Activated CD4-positive, alpha-beta T cell treated with anti-CD3 and anti-CD28 coated beads, Interleukin-2, amount 50 U/mL, for 24 hours (primary cell): ENCODE measurements at places on chromosomes 2 and 18.

DNA sequence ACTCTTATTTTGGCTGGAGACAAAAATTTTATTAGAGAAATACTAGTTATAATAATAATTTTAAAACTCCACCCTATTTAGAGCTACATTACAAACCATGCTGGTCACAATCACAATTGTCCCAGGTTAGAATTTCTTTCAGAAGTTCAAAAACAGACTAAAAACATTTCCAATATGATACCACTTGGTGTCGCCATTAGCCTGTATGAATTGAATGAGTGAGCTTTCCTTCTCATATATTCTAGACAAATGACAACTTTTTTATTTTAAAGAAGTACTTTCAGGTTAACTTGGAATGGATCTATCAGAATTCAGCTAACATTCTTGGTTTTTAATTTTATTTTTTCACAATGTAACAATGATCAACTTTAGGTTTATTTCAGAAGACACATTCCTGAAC, 48.0 kb downstream of the SERPINB8 start:
- DNase-seq = no peak

DNA sequence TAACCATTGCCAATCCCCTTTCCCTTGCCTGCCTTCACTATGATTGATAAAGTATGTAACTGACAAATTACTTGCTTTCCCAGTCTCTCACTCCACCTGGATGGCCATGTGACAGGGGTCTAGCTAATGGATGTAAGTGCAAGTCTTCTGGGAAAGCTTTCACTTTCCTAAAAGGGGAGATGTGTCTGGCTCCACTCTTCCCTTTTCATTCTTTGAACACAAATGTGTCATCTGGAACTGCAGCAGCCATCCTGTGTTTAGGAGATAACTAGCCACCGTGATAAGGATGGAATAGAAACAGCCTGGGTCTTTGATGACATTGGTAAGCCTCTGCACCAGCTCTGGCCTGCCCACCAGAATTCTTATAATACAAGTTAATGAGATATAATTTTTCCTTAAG, 38.2 kb downstream of the SNRPD1 start:
- DNase-seq = no peak

DNA sequence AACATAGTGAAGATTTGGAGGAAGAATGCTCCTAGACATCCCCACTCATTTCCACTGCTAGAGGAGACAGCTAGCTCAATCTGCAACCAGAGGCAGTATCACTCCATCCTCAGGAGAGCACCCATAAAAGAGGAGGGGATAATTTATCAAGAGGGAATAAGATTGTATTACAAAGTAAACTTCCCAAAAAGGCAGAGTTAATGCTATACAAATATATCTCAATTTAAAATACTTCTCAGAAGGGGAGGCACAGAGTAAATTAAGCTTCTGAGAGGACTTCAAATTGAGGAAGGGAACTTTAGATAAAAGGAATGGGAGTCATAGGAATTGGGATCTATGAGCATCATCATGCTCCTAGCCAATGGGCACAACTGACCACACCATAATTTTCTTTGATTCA, 29.1 kb downstream of the EXOC6B start:
- no peak for DNase-seq

DNA sequence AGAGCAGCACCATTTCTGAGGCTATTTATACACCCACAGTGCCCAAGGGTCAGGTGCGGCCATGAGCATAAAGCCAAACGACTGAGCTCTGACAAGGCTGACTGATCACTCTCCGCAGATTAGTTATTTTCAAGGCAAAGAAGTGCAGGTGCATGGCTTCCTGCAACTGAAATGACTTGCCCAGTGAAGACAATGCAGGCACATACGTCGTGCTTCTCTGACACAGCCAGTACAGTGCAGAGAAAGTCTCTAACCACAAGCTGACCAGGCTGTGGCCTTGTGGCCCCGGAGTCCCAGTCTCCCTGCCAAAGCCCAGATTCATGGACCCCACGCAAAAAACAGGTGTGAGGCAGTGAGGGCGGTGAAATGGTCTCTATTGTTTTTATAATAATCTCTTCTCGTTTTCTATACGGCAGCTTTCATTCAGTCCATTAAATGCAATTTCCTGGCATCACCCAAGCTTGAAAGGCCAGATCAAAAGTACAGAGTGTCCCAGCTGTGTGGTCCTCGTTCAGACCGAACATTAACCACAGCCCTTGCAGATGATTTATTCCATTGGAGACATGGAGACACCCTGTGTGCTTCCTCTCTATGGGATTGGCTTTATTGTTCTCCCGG, 447.0 kb upstream of the ID2 start:
- no peak for DNase-seq

DNA sequence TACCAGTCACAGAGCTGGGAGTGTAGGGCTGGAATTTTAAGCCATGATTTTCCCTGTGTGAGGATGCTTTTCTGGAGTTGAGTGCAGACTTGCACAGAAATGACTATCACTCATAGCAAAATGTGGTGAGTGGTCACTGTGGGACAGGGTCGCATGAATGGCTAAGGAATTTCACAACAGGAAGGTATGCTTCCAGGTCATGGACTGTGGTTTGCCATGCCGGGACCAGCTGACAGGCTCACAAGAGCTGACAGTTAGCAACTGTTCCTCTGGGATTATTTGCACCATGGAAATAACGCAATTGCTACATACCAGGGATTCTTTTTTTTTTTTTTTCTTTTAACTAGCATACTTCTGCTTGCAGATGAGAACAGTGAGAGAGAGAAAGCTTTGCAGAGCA, 3.8 kb upstream of the UXS1 start:
- DNase-seq = no peak

- DNase-seq = no peak
Observed at GRCh38 chr18:45056926-45057325, 376.2 kb downstream of the SETBP1 start.

- DNase-seq = no peak
Observed at GRCh38 chr2:201925056-201925455, 108.6 kb upstream of the FZD7 start.

GRCh38 chr2:132448331-132448730, 31.7 kb downstream of the GPR39 start:
- DNase-seq = no peak

DNA sequence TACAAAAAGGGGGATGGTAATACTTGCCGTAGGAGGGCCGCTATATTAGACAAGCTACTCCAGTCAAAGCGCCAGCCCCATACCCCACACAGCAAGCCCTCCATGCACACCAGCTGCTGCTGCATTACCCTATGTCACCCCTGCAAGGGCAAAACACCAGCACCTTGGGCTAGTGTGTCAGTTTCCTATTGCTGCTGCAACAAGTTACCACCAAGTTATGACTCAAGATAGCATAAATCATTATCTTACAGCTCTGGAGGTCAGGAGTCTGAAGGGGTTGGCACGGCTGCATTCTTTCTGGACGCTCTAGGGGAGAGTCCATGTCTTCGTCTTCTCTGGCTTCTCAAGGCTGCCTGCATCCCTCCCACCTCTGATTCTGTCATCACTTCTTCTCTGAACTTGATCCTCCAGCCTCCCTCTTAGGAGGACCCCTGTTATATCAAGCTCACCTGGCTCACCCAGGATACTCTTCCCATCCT, 88.6 kb upstream of the ACAA2 start:
- no peak for DNase-seq

DNA sequence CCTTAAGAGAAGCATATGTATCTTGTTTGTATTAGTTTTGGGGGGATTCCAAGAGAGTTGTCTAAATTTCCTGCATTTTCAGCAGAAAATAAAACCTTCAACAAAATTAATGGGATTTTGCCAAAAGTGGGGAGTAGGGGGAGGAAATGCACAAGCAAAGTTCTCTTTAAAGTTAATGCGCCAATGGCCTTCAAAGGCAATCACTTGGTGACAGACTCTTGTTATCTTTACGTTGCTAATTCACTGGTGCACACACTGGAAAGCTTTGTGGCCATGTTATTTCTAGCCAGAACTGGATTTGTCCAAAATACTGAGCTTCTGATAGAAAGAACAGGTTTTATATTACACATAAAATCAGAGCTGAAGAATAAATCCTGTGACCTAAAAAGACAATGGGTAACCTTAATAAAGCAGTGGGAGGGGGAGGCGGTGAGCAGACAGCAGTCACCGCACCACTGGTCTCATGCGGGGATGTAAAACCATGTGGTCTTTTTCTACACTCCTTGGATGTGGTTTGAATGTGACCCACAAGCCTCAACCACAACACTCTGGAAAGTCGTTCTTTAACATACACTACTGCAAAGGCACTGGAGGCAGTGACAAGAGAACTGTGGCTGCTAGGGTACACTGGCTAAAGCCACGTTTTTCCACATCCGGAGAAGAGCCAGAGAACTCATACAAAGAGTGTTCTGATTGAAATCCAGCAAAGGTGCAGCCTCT, 176.9 kb upstream of the SMAD7 start:
- DNase-seq = no peak

DNA sequence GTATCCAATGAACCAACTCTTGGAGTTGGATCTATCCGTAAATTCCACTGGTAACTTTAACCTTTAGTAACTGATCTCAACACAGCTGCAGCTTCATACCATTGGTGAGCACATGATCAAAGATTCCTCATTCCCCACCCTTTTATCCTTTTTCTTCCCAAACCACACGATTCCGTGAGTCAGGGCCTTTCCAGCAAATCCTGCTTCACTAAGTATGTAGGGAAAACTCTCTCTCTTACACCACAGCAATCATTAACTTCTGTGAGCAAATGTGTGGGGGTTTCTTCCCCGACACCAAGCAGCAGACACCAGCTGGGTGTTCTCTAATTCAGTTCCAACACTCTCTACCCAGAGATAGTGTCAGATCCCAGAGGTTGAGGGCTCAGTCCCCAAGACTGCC, 23.5 kb downstream of the ELP2 start:
- no peak for DNase-seq

DNA sequence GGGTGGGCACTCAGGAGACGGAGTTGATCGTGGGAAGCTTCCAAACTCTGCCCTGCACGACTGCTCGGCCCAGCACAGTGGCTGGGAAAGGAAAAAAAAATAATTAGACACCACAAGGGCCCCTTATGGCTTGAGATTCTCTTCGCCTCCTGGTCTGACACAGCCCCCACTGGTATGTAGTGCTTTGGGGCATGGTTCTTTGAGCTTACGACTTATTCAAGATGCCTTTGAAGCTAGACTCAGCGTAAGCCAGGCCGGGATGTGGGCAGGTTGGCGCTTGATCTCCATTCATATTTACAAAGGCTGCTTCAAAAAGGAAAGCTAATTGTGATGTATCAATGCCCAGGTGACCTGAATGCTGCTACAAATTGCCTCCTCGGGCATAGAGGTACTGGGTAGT, 50.5 kb downstream of the CXCR4 start:
- DNase-seq = no peak

GRCh38 chr2:126719833-126720351, 63.9 kb downstream of the GYPC start:
- DNase-seq = no peak

GRCh38 chr2:43524177-43524965, 71.5 kb downstream of the THADA start:
- no peak for DNase-seq

DNA sequence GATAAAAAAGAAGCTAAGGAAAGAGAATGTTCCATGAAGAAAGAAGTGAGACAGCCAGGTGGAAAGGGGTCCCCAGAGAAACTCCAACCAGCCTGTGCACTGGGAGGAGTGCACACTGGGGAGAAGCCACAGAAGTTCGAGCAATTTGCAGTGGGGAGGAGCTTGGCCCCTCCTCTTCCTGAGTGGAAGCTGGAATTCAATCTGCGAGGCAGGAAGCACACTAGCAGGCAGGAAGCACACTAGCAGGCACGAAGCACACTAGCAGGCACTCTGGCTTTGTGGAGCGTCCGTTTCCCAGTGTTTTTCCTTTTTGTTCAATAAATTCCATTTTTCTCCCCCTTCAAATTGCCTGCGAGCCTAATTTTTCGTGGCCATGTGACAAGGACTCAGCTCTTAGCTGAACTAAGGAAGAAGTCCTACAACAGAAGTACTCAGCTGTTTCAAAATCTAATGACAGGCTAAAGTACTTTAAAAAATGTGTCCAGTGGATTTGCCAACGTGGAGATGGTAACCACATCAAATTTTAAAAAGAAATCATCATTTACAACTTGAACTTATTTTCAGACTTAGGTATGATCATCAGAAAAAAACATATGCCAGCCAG, 21.4 kb upstream of the SPIRE1 start:
- no peak for DNase-seq

GRCh38 chr2:200172944-200173581, 133.4 kb upstream of the SPATS2L start:
- no peak for DNase-seq

DNA sequence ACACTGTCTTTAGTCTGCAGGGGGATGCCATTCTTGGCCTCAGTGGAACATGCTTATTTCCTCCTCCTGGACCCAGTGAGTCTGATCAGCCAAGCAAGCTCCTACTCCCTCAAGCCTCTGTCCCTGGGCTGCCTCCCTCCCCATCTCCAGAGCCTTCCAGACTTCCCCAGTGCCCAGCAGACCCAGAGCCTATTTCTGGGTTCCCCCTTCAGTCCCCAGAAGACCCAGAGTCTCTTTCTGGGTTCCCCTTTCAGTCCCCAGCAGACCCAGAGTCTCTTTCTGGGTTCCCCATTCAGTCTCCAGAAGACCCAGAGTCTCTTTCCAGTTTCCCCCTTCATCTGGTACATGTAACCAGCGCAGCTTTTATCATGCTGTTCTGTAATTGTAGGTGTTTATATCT, 17.0 kb upstream of the PKDCC start:
- no peak for DNase-seq

DNA sequence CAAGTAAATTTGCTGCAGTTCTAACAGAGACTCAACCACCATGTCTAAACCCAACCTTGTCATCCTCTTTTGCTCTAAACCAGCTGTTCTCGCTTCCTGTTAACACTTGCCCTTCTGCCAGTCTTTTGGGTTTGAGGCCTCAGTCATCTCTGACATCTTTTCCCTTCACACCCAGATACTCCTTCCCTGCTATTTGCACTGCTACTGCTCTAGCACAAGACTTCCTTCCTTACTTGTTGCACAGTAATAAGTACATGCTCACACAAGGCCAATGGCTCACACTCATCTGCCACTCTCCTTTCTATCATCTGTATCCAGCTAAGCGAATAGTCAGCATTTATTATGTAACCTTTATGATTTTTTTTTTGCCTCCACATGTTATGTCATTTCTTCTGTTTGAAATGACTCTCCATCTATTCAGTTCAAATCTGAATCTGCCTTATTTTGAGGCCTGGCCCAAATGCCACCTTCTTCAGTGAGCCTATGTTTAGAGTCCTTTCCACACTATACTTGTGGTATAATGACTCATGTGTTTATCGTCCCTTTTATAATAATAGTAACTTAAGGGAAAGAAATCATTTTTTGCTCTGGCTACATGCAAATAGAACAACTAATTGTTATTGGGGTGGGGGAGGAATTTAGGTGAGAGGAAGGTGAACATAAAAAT, 22.5 kb upstream of the CDKL4 start:
- no peak for DNase-seq

DNA sequence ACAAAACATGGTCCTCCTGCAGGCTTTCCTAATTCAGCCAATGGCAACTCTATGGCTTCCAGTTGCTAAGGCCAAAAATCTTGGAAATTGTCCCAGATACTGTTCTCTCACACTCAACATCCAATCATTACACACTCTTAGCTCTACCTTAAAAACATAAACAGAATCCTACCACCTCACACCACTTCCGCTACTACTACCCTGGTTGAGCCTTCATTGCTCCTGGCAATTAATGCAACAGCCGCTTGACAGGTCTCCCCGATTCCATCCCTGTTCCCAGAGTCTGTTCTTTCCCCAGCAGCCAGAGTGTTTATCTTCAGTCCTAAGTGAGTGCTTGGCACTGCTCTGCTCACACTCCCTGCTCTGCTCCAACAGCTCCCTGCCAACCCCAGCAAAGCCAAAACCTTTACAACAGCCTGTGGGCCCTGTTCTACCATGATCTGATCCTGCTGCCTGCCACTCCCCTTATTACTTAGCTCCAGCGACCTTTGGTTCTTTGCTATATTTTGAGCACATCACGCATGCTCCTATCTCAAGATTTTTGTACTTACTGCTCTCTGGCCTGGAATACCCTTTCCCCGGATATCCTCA, 67.5 kb upstream of the AMMECR1L start:
- no peak for DNase-seq
